ENCODE measurements at places on chromosomes 2 and 18.

DNA sequence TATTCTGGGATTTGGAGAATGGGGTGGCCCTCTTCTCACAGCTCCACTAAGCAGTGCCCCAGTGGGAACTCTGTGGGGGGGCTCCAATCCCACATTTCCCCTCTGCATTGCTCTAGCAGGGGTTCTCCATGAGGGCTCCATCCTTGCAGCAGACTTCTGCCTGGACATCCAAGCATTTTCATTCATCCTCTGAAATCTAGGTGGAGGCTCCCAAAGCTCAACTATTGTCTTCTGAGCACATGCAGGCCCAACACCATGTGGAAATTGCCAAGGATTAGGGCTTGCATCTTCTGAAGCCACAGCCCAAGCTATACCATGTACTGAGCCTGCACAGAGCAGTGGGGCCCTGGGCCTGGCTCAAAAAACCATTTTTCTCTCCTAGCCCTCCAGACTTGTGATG, 162.4 kb upstream of the CWC22 start:
- DNase-seq: no peak

DNA sequence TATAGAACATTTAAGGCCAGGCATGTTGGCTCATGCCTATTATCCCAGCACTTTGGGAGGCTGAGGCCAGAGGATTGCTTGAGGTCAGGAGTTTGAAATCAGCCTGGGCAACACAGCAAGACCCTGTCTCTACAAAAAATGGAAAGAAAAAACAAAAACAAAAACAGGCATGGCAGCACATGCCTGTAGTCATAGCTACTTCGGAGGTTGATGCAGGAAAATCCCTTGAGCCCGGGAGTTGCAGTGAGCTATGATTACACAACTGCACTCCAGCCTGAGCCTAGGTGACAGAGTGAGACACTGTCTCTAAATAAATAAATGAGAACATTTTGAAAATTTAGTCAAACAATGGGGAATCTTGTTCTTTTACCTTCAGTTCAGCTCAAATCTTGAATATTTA, 12.1 kb upstream of the YES1 start:
- no peak for DNase-seq

DNA sequence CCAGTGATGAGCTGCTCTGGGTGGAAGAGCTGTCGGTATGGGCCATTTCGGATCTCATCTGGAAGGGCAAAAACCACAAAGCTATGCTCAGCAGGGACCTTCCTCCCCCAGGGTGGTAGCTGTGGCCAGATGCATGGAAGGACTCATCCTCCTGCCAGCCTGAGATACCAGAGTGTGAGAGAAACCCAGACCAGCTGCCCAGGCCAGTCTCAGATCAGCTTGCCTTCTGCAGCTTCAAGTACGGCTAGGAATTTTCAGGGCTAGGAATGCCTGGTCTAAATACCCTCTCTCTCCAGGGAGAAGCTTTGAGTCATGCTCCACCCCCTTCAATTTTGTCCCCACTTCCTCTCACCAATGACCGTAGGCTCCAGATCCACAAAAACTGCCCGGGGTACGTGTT, 1.4 kb upstream of the TUBA4B start:
- no peak for DNase-seq

GRCh38 chr2:128444121-128444771, 125.6 kb upstream of the HS6ST1 start:
- no peak for DNase-seq

DNA sequence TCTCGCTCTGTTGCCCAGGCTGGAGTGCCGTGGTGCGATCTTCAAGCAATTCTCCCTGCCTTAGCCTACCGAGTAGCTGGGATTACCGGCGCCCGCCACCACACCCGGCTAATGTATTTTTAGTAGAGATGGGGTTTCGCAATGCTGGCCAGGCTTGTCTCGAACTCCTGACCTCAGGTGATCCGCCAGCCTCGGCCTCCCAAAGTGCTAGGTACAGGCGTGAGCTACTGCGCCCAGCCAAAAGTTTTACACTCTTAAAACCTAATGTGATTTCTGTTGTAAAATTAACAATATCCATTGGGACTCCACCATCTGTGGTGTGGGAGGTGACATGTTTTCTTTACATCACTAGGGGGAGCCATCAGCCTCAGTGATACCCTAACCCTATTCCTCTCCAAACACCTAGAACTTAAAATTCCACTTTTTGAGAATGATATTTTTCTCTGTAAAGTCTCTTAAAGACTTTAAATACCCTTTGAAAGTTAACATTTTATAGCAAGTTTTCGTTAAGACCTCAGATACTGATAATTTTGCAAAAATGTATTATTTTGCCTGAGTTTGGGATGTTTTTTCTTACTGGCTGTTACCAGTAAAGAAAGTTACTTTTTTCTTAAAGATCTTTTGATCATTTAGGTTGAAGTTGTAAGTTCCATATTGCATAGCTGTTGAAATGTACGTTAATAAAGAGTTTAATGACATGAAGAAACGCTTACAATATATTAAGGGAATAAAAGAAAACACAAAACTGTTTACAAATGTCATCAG, 11.6 kb upstream of the EIF2AK2 start:
- DNase-seq: no peak

DNA sequence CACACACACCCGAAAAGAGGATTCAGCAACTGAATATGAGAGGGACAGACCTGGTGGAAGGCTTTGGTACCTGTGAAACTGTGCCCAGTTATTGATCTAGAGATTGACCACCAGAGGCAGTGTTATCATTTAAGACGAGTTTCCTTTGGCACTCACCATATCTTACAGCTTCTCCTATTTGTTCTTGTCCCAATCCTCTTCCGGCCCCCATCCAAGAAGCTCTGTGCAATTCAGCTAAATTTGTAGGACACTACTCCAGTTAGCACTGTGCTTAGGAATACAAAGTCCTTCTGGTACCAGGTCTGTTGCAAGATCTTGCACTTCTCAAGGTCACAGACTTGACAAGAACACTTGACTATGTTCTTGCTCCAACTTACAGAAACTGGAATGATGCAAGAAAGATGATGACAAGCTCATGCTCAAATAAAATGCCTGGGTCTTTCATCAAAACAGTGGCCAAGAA, 177.7 kb downstream of the TMEM247 start:
- no peak for DNase-seq

GRCh38 chr18:65411061-65411460, 339.8 kb upstream of the CDH7 start:
- DNase-seq: no peak

GRCh38 chr18:71398531-71398930, 1109.7 kb downstream of the SOCS6 start:
- DNase-seq: no peak

DNA sequence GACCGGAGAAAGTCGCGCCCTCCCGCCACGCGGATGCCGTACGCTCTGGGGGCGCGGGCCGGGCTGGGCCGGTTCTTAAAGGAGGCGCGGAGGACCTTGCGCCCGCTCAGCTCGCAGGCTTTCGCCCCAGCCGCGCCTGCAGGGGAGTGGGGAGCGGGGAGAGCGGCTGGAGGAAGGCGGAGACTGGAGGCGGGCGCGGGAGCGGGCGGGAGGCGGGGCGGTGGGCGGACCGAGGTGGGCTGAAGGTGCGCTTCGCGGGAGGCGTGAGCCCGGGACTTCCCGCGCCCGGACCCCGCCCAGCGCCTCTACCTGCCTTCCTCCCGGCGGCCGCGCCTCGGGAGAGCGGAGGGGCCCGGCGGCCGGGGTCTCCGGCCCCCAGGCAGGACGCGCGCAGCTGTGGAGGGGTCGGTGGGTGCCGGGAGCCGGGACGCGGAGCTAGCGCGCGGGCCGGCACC, at the start of gene ADRA2B:
ADRA2B (minus strand) TSS at position 148 of the 455 bp plus-strand sequence. CDS start 422 bp downstream, outside the sequence.
- DNase-seq: no peak

- no peak for DNase-seq
Observed at GRCh38 chr18:38115201-38115600, 549.6 kb upstream of the CELF4 start.

GRCh38 chr18:3874581-3874980, 424.6 kb downstream of the TGIF1 start:
- no peak for DNase-seq

- DNase-seq: no peak
Observed at GRCh38 chr2:190889175-190889943, 8.7 kb downstream of the GLS start.

DNA sequence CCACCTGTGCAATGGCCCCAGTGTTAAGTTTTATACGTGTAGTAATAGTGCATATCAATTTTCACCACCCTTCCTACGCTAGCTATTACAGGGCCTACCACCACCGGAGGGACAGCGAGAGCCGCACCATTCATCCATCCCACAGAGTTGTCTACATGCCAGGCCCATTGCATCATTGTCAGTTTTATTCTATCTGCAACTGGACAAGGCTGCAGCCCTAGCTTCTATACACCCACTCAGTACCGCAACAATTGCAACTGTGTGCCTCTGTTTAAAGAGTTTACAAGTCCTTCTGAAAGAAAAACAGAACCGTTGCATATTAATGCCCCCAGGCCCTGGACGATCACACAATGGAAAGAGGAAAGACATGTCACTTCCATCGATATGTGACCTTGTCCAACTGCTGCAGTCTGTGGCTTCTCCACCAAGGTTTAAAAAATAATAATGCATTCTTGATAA, 58.6 kb downstream of the ZEB2 start:
- no peak for DNase-seq

DNA sequence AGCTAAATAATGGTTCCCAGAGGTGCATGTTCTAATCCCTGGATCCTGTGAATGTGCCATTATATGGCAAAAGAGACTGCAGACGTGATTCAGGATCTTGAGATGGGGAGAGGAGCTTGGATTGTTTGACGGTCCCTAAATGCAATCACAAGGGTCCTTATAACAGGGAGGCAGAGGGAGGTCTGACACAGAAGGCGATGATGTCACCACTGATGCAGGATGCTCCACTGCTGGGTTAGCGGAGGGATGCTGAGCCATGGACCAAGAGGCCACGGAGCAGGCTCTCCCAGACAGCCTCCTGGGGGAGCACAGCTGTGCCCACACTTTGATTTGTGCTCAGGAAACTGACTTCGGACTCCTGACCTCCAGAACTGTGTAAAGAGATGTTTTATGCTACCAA, 156.2 kb downstream of the UXS1 start:
- DNase-seq: no peak

DNA sequence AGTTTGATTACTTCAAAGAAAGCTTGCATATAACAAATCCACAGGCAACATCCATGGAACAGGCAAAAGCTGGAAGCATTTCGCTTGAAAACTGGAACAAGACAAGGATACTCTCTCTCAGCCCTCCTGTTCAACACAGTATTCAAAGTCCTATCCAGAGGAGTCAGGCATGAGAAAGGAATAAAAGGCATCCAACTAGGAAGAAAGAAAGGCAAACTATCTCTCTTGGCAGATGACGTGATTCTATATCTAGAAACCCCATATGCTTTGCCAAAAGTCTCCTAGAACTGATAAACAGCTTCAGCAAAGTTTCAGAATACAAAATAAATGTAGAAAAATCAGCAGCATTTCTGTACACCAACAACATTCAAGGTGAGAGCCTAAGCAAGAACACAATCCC, 34.1 kb upstream of the MC4R start:
- DNase-seq: no peak

DNA sequence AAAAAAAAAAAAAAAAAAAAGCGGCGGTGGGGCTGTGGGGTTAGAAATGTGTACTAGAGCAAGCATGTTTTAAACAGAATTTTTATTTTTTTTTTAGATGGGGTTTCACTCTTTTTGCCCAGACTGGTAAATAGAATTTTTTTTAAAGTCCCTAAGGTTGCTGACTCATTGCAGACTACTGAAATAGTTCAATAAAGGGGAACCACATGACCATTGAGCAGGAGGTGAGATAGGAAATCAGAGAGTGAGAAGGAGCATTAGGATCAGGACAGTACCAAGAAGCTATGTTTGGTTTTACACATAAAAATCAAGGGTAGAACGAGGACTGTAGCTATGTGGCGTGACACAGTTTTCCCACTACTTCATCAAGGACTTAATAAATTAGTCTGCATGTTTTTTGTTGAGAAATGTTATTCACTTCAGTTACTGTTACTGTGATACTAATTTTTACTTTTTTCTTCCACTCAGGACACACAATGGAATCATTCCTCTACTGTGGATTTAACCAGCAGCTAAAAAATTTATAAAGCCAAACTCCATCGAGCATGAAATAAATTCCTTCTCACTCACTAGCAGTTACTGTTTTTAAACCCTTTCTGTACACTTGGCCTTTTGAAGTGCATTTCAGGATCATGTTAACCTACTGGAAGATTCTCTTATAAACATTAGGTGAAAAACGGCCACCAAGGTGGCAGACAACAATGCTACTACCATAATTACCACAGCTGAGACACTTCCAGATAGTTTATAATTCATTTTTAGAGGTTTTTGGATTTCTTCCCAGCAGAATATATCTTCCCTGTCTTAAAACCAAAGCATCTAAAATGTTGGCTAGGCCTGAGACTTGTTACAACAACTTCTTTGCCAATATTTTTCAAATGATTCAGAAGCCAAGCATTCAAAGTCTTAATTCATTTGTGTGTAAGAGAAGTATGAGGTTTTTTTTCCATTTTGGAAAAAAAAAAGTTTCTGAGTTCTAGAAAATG, 33.2 kb downstream of the LAMA1 start:
- no peak for DNase-seq

DNA sequence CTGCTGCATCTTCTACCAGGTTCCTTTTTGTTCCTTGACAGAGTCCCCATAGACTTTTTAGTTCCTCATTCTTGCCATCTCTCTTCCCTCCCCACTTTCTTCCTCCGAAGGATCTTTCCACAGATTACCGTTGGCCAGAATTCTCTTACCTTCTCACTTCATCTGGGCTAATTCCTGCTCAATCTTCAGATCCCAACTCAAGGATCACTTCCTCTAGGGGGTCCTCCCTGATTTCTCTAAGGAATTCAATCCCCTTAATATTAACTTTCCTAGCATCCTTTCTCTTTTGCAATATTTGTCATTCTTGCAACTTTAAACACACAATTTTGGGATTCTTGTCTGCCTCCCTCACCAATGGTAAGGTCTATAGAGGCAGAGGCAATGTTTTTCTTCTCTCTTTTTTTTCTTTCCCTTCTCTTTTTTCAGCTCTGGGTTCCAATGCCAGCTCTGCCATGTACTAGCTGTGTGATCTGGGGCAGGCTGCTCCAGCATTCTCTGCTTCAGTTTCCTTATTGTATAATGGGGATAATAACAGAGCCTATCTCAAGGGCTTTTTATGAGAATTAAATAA, 5.4 kb upstream of the KCNE4 start:
- DNase-seq: no peak

DNA sequence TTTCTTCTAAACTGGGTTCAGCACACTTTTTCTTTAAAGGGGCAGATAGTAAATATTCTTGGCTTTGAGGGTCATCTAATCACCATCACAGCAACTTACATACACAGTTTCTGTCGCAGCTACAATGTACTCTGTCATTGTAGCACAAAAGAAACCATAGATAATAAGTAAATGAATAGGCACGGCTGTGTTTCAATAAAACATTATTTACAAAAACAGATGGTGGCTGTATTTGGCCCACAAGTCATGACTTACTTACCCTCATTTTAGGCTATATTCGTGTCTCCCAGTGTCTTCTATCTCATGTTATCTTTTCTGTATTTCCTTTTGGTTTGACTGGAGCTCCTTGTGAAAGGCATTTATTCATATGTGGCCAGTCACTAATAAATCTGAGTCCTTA, 168.3 kb downstream of the MAP2 start:
- DNase-seq: no peak

Data from chondrocyte (in vitro differentiated cells).